ENCODE measurements at places on chromosomes 6 and 20.
A peak's percentile ranks its signal among the peaks of the same experiment; 100 is the strongest.

DNA sequence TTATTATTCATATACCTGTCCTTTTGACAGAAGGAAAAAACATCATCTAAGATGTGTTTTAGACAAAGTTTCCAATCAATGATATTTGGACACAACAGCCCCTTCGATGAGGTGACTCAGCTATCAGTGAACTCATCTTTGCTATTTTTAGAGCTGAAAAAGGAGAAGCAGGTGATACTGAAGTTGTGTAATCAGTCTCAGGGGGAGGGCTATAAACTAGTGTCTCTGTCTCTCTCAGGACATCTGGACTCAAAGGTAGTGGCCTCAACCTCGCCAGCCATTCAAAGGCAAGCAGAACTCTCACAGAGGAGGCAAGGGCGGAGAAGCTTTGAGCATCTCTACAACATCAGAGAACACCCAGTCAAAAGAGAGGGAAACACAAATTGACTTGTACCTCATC is 135.4 kb downstream of the BFSP1 start:
- no peak for DNase-seq

DNA sequence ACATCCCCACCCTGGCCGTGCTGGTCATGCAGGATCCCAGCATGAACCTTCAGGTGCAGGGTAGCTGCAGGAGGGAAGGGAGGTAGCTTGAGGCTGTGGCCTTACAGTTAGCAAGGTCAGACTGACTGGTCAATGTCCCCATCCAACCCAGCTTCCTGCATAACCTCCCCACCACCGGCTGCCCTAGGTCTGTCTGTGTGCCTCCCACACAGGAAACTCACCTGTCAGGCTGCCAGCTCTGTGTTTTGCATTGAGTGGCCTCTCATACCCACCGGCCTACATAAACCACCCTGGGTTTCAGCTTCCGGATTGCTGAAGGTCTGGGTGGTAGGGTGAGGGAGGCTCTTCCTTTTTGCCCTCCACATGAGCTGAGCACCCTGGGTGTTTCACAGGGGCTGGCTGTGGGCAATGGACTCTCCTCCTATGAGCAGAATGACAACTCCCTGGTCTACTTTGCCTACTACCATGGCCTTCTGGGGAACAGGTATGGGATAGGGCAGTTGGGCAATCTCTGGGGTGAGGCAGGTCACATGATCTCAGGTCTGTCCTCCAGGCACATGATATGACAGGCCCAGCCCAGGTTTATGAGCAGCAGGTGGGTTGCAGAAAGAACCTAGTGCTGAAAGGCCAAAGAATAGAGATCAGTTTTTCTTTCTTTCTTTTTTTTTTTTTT is 1.8 kb downstream of the CTSA start:
- peak; percentile 33 for DNase-seq

DNA sequence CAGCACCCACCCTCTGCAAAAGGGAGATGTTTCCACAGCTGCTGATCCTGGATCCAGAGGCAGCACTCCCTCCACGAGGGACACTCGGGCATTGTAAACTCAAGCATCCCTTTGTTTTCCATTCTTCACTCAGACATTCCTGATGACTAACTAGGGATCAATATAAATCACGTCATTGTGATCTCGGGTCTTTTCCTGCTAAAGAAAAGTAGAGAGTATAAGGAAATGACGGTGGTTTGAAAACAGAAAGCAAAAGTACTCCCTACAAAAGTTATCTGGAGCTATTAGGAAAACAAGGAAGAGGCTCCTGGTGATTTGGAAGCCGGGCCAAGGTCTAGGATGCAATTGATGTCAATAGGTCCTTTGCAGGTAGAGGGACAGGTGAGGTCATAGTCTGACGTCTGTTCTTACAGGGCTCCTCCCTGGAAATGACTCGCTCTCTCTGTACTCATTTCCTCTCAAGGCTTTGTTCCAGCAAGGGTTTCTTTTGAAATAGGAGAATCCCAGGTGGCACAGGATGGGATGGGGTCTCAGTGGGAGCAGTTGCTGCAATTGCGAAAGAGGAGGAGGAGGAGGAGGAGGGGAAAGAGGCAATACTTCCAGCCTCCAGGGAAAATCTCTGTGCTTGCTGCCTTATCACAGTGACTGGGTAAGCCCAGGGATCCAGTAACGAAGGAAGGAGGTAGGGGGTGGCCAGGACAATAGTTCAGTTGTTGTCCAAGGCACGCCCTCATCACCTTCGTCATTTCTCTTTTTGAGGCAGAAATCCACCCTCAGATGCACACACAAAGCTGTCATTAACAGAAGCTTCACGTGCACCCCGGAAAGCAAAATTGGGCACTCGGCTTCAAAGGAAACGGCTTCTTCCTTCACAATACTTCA is 222.8 kb downstream of the LY86 start:
- DNase-seq: peak; percentile 39

DNA sequence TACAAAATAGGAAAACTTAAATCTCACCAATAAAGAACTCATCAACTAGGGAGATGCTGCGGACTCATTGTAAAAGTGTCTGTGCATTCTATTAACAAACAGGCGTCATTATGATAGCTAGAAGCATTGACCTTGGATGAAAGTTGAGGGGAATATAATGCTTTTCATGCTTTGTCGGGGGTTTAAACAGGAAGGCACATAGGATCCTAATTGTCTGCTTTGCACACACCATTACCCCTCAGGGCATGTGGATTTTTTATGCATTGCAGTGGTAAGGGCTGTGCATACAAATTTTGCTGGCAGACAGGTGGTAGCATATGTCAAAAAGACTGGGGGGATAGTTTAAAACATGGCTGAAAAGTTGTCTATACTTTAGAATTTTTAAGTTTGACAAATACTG is 447.9 kb upstream of the PLCB4 start:
- DNase-seq: no peak

DNA sequence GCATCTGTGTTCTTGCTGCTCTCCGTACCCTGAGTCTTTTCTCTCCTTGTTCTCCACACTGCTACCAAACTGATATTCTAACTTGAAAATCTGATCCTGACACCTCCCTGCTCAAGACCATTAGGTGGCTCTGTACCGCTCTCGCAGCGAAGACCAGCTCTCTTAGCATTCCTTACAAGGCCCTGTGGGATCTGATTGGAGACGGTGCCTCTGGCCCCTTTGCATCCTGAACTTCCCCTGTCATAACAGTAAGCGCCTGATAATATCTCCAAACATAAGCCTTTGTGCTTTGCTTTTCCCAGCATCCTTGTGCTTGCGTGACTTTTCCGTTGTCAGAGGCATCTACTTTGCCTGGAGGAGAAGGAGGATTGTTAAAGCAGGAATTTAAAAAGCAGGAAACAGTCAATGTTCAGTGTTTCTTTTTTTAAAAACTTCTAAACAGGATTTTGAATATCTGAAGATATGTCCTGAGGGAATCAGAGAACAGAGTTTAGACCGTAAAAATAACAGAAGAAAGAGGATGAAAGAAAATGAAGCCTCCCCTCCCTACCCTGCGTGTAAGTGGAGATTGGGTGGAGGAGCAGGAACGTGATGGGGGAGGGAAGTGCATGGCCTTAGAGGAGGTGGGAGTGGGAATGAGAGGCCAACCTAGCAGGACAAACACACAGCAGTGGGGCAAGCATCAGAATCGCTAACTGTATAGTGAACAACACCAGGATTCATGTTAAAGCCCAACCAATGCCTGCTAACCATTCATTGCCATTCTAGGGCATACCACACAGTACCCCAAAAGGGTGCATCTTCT is 89.2 kb upstream of the STMND1 start:
- DNase-seq: no peak

DNA sequence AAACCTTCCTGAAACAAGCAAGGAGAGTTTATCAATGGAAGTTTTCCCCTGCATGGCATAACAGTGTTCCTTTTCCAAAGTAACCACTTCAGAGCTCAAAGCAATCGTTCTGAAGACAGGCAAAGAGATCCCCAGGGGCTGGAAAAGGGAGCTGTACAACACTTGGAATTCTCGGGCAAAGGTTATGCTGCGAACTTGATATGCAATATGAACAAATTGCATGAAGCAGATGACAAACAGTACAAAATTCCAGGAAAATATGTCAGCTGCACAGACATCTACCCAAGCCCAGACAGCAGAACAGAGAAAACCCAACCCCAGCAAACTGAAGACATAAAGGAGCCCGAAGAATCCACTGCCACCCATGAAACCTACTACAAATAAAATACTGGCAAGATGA is 18.4 kb downstream of the POPDC3 start:
- no peak for DNase-seq

DNA sequence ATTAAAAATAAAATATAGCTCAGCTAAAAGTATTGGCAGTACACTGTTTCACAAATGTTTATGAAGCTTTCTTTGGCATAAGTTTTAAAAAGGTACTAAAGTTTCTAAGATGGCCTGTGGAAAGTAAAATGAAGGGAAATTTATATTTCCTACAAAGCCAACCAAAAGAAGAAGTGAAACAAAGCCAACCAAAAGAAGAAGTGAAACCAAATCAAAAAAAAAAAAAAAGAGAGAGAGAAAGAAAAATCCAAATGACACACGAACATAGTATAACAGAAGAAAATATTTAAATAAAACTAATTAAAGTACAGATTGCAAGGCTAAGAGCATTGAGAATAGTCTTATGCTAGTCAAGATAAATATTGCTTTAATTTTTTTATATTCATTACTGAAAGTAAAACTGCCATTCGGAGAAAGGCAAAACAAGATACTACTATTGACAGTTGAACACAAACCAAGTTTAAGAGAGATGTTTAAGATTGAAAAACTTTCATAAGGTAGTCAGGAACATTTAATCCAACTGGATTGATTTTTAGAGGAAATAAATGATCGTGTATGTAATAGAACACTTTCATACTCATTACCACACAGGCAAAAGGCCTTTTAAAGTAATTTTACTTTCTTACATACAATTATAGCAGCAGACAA is 12.8 kb upstream of the KHDRBS2 start:
- no peak for DNase-seq

- DNase-seq: no peak
Measured at GRCh38 chr6:39518221-39518620, 195.7 kb upstream of the KCNK16 start.

GRCh38 chr6:32692019-32692418 is 25.6 kb upstream of the HLA-DQB1 start:
- peak; percentile 73 for DNase-seq

DNA sequence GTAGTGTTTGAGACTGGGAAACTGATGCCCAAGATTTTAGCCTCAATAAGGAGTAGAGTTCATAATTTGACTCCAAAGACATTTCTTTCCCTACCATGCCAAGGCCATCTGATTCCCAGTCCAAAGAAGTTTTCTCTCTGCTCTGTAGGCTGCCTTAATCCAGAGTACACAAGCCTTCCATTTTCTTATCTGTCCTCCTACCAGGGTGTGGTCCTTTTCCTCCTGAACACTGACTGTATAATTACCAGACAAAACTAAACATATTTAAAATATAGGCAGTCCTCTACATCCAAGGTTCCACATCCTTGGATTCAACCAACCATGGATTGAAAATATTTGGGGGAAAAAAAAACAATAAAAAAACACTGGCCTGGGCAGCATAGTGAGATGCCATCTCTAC is 108.4 kb downstream of the SLC16A10 start:
- DNase-seq: no peak

GRCh38 chr6:149891259-149891658 is 6.7 kb downstream of the RAET1E start:
- no peak for DNase-seq

- no peak for DNase-seq
Measured at GRCh38 chr6:119647309-119647708, 297.7 kb upstream of the MAN1A1 start.

DNA sequence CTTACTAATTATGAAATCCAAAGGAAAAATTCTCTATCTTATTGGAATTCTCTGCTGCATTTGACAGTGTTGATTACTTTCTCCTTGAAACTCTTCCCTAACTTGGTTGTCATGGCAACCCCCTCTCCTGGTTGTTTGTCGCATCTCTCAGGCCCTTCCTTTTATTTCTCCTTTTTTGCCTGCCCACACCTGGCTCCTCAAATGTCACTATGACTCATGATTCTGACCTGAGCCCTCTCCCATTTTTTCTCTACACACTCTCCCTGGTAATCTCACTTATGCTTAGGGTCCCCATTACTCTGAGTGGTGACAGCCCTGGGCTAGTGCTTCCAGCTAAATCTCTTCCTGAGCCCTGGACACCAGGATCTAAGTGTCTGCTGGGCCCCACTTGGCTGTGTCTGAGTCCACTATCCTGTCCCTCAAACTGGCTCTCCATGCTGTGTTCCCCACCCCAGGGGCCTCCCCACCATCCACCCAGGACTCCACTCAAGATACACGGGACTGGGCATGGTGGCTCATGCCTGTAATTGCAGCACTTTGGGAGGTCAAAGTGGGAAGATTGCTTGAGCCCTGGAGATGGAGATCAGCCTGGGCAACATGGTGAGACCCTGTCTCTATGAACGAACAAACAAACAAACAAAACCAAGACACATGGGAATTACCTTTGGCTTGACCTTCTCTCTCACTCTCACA is 16.5 kb upstream of the NNAT start:
- no peak for DNase-seq

- DNase-seq: no peak
Measured at GRCh38 chr6:20640181-20640580, 105.9 kb downstream of the CDKAL1 start.

DNA sequence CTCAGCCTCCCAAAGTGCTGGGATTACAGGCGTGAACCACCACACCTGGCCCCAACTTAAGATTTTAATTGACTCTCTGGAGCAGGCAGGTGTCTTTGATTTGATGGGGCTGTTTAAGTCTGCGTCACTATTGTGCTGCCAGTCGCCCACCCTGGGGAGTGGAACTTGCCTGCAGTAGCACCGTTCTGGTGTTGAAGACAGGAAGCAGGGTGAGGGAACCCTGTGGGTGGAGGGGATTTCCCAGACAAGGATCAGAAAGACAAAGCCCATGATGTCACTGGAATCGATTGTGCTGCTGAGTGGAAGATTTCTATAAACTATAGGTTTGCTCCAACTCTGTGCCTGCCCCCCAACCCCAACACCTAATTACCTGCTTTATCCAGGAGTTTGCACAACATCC is 11.0 kb downstream of the ALDH8A1 start:
- DNase-seq: no peak

GRCh38 chr20:13884803-13885202 is 100.0 kb downstream of the NDUFAF5 start:
- DNase-seq: no peak

- no peak for DNase-seq
Measured at GRCh38 chr6:158642097-158642601, 2.4 kb downstream of the DYNLT1 start.

GRCh38 chr20:3759316-3759823 is 8.2 kb downstream of the ADISSP start:
- DNase-seq: no peak

- DNase-seq: no peak
Measured at GRCh38 chr20:3459881-3460307, 10.9 kb upstream of the ATRN start.

DNA sequence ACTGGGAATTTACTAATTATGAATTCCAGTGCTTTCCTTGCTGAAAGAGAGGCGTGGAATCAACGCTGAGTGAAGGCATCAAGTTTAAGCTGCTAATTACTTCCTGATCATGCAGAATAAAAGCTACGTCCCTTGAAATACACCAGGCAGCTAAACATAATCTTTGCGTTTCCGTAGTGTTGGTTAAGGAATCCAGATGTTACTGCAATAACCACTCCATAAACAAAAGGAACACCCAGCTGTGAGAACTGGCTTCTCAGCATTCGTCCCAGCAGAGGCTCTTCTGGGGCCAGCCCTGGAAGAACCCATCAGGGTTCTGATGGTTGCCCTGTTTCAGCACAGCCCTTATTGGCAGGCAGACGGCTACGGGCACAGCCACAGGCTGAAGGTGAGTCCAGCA is 111.4 kb downstream of the CDH26 start:
- DNase-seq: no peak

GRCh38 chr6:69042297-69042696 is 407.2 kb downstream of the ADGRB3 start:
- no peak for DNase-seq

- DNase-seq: no peak
Measured at GRCh38 chr6:143864234-143864633, at the start of gene ZC2HC1B. ZC2HC1B (plus strand) TSS chr6:143864474; CDS start chr6:143864540, 66 bp downstream.
